Amniotic stem cell (primary cell): ENCODE measurements at places on chromosomes 5 and 9.

GRCh38 chr9:91809581-91810285 is 140.3 kb downstream of the ROR2 start:
- DNase-seq, result no peak

GRCh38 chr5:163489055-163489744 is 16.2 kb upstream of the MAT2B start:
- DNase-seq, result no peak

GRCh38 chr5:159933531-159934485 is 17.5 kb downstream of the ADRA1B start:
- no peak for DNase-seq

DNA sequence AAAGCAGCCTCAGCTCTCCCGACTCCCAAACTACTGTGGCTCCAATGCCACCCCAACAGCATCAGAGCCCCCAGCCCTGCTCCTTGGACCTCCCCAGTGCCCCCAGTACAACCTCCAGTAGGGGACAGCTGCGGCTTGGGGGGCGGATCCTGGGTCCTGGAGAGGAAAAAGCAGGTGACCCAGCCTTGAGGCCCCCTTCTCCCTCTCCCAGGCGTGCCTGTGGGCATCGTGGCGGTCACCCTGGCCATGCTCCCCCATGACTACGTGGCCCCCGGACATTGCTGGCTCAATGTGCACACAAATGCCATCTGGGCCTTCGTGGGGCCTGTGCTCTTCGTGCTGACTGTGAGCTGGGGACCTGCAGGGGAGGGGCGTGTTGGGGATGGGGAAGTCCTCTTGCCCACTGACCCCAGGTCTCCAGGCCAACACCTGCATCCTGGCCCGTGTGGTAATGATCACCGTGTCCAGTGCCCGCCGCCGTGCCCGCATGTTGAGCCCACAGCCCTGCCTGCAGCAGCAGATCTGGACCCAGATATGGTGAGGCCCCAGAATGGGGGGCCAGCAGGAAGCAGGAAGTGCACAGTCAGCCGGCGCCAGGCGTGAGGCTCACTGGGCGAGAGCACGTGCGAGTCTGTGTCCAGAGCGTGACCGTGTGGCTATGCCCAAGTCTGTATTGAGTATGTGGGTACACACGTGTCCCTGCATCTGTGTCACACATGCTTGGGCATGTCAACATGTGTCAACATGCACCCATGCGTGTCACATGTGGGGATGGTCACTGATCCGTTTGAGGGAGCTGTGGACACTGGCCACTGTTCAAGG is 19.0 kb downstream of the ADGRD2 start:
- DNase-seq, result no peak

GRCh38 chr5:169805937-169806700 is 169.0 kb downstream of the DOCK2 start:
- DNase-seq, result no peak

DNA sequence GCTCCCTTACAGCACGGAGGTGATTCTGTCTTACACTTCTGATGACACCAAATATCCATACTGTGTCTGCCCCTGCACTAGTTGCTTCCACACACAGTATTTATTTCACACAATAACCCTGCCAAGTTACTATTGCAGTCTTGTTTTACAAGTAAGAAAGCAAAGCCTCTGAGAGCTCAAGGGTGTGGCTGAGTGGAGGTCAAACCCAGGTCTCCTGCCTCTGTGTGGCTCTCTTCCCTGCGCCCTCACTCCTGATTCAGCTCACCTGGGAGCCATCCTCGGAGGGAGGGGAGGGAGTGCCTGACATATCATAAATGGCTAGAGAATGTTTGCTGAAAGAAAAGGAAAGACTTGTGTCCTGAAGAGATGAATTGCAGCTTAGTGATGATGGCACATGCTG is 41.0 kb downstream of the MVB12B start:
- DNase-seq, result no peak

DNA sequence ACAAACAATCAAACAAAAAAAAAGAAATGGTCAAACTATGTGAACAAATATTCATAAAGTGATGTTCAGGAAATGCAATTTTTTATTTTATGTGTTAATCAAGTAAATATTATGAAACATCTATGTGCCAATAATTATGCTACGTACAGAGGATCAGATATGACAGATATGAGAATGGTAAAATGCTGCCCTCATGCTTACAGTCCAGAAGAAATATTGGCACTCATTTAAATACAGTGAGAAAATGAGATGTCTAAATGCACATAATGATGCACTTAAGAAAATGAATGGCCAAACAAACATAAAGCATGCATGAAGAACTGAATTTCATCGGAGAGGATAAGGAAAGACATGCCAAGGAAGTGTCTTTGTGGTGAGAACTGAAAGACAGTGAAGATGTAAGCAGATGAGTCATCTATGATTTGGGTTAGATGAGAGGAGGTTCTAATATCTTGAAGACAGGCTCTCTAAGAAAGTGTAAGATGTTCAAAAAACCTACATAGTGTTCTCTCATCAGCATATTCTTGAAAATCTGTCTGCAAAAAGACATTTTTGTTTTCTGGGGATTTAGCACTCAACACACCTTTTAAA is 1231.1 kb upstream of the ACO1 start:
- DNase-seq, result no peak

GRCh38 chr9:118192807-118193206 is 488.6 kb downstream of the TLR4 start:
- DNase-seq, result no peak

- no peak for DNase-seq
These were observed 328.4 kb downstream of the PRR16 start for GRCh38 chr5:120792477-120792876.

- DNase-seq, result no peak
These were observed 726.1 kb downstream of the BRINP1 start for GRCh38 chr9:118643118-118643517.

DNA sequence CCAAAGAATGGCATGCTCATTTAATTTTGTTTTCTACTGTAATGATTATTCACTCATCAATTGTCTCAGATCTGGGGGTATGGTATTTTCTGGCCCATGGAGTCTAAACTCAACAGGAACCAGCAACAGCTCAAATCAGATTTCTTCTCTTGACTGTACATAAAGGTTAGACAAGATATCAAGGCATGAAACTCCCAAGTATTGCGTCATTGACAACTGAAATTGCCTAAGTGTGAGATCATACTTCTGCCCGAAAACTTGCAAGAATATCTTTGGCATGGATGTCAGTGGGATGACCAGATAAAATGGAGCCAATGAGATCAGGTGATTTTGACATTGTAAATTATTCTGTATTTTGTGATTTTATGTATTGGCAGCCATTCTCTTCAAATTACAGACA is 141.7 kb upstream of the STK32A start:
- no peak for DNase-seq

DNA sequence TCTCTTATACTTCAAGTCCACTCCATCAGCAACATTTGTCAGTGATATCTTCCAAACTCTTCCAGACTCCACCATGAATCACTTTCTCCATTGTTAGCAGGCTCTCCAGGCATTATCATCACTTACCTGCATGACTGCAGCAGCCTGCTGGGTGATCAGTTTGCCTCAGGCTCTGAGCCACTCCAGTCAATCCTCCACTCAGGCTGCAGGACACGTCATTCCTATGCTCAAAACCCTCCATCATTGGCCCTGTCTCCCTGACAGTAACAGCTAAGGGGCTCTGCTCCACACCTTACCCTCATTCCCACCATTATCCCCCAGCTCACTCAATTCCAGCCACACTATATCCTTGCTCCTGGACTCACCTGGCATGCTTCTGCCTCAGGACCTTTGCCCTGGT is 10.7 kb downstream of the DIRAS2 start:
- DNase-seq, result no peak

- no peak for DNase-seq
These were observed 141.7 kb downstream of the PCSK5 start for GRCh38 chr9:76032038-76032796.

GRCh38 chr5:28580616-28581015 is 1542.2 kb upstream of the CDH9 start:
- no peak for DNase-seq

DNA sequence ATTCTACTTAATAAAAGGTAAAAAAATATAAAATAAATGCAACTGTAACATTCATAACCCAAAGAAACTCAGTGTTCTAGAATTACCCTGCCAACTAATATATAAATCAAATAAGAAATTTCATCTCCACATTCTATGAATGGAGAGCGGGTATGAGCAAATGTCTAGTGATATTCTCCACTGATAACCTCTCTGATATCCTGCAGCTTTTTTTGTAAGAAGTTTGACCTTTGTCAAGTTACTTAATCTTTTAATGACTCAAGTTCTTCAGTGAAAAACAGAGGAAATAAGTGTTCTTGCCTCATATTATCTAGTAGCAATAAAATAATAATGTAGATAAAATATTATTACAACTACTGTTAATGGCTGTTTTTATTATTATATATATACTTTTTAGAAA is 1275.6 kb upstream of the CDH9 start:
- DNase-seq, result no peak

DNA sequence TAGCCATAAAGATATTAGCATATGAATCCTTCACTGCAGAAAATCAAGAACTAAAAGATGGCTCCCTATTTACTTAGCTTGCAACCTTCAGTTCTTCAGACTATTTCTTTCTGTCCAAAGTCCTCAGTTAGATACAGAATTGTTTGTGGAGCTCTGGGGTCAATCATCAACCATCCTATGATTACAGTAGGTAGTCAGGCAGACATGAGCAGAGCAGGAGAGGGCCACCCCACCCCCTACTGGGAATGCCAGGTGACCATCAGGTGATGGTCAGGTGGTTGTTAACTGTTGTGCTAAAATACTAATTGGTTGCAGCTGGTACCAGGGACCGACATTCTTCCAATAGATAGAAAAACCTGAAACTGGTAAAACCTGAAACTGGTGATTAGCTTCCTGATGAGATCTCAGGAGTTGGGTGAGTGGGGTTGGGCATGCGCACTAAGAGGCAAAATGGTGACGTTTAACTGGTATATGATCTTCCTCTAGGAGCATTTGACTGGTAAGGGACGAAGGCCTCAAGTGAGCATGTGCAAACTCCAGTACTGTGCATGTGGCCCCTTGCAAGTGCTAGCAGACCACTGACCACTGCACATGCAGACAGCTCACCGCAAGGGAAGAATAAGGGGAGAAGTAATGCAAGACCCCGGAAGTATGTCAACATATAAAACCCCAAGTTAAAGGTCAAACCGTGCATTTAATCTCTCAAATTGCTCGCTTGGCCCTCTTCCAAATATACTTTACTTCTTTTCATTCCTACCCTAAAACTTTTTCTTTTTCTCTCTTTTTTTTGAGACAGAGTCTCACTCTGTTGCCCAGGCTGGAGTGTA is 13.6 kb downstream of the C9orf57 start:
- DNase-seq, result no peak

GRCh38 chr5:135951257-135951656 is 3.5 kb downstream of the LECT2 start:
- no peak for DNase-seq

DNA sequence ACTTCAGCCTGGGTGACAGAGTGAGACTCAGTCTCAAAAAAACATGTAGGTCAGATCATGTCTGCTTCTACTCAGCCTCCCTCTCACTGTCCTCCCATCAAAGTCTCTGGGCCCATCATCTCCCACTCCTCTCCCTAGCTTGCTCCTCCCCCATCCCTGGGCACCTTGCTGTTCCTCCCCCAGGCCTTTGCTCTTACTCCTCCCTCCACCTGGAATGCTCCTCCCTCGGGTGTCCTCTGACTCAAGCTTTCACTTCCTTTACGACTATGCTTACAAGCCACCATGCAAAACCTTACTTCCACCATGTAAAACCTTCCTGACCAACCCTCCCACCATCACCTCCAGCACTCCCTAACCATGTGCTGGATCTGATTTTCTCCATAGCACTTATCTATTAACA is 51.5 kb downstream of the MTMR12 start:
- no peak for DNase-seq

DNA sequence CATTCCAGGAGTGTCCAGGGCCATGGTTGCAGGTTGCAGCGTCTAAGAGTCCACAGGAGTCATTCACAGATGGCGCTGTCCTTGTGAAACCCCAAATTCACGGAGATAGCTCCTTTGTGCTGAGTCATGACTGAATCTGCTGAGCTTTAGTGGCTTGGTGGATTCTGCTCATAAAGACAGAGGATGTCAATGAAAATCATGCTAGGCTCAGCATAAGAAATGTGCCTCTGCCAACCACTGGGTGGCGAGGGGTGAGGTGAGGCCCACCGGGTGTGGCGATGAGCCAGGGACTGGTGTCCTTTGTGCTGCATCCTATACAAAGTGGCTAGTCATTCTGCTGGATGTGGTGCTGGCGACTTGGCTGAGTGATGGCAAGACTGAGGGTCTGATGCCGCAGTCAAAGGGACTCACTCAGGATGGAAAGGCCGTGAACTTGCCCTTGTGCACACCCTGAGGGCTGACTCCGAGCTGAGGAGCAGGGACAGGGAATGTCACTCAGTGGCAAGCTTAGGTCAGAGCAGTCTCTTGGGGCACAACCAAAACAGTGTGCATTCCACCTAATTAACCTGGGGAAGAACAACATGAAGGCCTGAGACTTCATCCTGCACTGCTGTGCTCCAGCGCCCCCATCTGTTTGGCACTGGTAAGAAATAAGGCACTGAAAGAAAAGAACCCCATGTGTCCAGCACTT is 71.5 kb downstream of the DAP start:
- no peak for DNase-seq

DNA sequence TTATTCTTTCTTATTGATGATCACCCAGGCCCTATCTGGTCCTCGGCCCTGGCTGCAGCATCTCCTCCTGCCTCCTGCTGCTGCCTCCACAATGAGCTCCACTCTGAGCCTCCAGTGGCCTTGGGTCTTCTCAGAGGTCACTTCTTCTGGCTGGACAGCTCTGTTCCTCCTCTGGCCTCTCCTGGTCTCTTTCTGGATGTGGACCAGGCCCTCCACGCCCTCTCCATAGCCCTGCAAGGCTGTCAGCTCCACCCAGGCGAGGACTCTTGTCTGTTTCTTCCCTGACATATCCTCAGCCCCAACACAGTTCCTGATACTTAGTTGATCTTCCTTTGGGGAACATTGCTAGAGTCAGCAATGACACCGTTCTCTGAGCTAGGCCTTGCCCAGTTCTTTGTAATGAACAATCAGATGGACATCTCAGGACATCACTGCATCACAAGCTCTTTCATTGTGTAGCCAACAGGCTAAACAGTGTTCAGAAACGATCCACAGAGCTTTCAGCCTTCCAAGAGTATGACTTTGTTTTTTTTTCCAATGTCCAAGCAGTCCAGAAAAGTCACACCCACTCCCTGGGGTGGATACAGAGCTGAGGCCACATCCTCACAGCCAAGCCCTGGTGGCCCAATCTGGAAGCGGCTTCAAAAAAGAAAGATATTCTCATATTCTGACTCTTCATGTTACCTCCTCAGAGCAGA is 62.5 kb upstream of the DNAH5 start:
- no peak for DNase-seq

DNA sequence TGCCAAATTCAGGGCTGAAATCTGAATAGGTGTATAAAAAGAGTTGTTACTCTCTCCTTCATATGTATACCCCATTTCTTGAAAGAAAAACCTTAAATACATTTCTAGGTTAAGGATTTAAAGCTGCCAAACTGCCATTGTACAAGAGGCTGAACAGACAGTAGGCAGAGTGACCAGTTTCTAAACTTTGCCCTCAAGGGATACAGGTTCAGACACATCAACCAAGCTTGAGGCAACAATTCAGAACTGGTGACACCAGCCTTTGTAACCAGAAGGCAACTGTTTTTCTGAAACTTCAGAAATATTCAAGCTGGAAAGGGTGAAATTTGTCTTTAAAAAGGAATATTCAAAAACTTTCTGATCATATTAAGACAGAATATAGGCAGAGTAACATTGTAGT is 47.5 kb downstream of the FAM114A2 start:
- no peak for DNase-seq

GRCh38 chr9:32322622-32323021 is 61.8 kb upstream of the ACO1 start:
- DNase-seq, result no peak

- no peak for DNase-seq
These were observed 129.9 kb downstream of the SGCD start for GRCh38 chr5:156456857-156457256.
